Stimulated activated CD8-positive, alpha-beta memory T cell treated with anti-CD3 and anti-CD28 coated beads, Interleukin-7, amount 100 ng/mL, for 24 hours (primary cell): ENCODE measurements at places on chromosomes 12 and 14.

GRCh38 chr14:57297852-57298251, 29.1 kb downstream of the AP5M1 start:
- no peak for DNase-seq

DNA sequence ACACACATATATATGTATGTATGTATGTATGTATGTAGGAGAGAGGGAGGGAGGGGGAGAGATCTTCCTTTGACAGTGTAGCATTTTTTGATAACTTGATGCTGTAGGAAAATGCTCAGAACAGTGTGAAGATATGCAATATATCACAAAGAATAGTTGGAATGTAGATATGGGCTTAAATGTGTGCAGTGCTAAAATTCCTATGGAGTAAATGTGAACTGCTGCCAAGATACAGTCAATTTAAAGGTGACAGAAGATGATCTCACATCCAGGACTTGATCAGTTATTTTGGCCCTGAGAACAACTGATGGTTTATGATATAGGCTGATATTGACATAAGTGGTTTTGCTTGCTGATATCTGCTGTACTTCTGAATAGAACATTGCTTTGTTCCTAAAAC, 84.2 kb downstream of the DAAM1 start:
- DNase-seq = no peak

- no peak for DNase-seq
Observed at GRCh38 chr12:105445249-105445648, 114.8 kb downstream of the C12orf75 start.

DNA sequence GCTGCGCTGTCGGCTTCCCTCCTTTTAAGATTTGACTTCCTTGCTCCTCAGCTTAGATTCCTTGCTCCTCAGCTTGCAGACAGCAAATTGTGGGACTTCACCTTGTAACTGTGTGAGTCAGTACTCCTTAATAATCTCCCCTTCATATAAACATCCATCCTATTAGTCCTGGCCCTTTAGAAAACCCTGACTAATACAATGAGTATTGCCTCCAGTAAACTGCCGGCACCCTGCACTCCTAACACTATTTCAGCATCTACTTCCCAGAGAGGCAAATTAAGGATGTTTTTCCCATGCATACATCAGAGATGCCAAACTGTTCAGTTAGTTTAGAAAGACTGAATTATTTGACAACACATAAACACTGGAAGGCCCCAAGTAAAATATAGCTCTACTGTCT, 611.3 kb upstream of the TMEM132C start:
- no peak for DNase-seq

DNA sequence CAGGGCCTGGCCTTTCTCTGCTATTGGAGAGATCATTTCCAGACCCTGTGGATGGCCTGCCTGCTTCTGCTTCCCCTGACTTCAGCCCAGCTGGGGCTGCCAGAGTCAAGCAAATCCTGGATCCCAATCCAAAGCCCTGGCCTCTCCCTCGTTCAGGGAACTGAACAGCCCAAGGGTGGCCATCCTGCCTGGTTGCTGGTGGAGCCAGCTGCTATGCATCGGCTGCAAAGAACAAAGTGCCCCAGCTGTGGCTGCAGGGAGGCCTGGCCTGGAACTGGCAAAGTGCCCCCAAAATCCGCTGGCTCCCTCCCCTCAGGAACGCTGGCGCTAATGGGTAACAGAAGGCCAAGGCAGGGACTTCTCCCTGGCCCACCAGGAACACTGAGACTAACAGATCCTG, 56.4 kb downstream of the LRRC74A start:
- no peak for DNase-seq
